ENCODE measurements at places on chromosomes 6 and 20.

GRCh38 chr6:18386298-18386976 is 713 bp upstream of the RNF144B start:
- no peak for DNase-seq

DNA sequence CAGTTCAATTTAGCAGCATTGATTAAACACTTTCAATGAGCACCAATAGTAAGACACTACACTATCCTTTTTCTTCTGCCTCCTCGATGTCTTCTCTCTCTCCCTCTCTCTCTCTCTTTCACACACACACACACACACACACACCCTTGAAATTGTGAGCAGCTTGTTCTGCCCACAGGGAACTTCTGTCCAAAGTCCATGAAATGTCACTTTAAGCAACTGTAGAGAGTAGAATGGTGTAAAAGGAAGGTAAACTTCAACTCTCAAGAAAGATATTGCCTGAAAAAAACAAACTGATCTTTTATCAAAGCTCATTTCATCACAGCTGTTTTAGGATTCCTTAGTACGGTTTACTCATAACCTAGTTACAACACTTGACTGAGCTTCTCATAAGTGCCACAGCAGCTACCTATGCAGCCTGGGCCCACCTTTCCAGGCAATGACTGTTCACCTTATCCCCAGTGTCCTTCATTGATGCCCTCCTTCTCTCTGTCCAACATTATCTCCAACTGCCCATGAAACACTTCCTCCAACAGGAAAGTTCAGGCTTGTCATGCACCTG is 107.0 kb downstream of the TNFRSF21 start:
- DNase-seq: no peak

DNA sequence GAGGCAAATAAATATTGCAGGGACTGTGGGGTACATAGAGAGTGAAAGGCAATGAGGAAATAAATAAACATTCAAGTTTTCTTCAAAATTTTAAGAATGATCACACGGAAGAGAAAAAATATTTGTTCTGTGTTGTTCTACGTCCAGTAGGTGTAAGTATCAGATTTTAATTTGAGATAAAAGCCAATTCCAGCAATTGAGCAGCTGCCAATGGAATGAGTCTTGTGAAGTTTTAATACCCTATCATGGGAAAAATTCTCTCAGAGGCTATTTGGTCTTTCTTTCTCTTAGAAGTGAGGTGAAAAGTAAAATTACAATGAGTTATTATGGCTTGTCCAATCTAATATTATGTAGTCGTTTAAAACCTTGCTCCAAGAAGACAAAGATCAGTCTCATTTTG is 195.7 kb upstream of the CITED2 start:
- no peak for DNase-seq

DNA sequence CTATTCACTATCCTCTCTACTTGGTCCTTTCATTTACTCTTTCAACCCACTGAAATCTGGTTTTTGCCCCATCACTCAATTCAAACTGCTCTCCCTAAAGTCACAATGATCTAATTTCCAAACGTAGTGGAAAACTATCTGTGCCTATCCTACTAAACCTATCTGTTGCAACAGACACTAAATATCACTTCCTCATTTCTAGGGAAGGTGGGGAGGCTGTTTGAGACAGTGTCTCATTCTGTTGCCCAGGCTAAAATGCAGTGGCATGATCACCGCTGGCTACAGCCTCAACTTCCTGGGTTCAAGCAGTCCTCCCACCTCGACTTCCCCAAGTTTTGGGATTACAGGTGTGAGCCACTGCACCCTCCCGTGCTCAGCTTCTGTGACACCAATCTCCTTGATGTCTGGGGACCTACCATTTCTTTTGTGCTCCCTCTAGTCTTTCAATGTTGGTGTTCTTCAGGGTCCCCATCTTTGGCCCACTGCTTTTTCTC is 8.8 kb downstream of the RANBP9 start:
- no peak for DNase-seq

- DNase-seq: no peak
Observed at GRCh38 chr6:47091886-47092668, 49.9 kb upstream of the ADGRF1 start.

- no peak for DNase-seq
Observed at GRCh38 chr6:12039540-12040459, 27.7 kb downstream of the HIVEP1 start.

Measured in GOT3 (cell line).